ENCODE measurements at places on chromosomes 4 and X.

DNA sequence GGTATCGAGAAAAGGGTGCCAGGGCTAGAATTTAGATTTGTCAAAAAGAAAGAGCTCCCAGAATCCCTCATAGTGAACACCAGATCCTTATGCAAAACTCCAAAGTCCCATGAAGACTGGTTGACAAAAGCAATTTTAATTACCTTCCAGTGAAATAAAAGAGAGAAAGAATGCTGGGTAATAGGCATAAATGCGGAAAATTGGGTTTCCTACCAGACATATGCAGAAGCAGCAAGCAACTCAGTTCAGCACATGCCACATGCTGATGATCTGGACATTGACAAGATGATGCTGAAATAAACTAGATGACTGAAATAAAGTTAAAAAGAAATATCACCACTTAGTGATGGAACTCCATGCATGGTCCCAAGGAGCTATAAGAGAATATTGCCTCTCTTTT is 83.9 kb downstream of the KCNIP4 start:
- DNase-seq = no peak

- DNase-seq = no peak
Observed at GRCh38 chrX:119481323-119481801, 13.1 kb downstream of the SLC25A5 start.

GRCh38 chr4:70277121-70277520 is 34.7 kb downstream of the CSN3 start:
- no peak for DNase-seq

DNA sequence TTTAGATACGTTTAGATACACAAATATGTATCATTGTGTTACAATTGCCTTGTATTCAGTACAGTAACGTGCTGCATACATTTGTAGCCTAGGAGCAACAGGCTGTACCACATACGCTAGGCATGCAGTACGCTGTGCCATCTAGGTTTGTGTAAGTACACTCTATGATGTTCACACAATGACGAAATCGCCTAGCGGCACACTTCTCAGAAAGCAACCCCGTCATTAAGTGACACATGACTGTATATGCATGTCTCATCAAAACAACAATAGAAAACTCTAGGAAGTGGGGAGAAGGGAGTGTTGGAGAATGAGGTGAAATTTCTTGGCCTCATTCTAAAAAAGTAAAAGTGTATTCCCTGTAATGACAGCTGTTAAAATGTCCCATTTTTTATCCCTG is 32.7 kb downstream of the CCDC149 start:
- DNase-seq = no peak

DNA sequence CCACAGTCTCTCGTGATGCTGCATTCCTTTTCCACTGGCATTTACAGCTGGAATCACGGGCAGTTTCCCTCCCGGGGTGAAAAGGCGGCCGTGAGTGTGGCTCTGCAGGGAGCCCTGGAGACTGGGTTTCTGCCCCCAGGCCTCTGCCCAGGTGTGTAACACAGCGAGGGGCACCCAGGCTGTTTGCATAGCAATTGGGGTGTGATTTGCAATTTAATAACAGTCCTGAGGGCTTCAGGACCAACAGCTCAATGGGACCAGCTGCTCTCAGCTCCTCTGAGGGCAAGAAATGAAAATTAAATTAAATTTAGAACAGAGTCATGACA is 99.0 kb upstream of the SHOX start:
- DNase-seq = no peak

GRCh38 chrX:151702026-151702714 is 6.9 kb downstream of the PRRG3 start:
- DNase-seq = no peak

DNA sequence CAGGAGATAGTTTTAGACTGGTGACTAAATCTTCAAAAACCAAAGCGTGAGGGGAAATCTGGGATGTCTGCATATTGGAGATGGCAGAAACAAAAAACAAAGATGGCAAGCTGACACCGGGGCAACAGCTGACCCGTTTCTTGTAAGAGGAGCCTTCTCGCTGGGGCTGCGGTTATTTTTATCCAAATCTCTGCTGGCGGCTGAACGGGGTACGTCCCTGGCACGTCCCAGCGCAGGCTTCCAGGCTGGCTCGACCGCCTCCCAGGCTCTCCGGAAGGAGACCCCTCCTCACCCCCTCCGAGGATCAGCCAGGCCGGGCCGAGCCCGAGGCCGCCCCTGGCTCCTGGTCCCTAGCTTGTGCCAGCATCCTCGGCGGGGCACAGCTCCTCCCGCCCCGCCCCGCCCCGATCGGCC is 403 bp downstream of the SGCB start:
- DNase-seq = no peak

- DNase-seq = no peak
Observed at GRCh38 chr4:28101583-28101982, 1240.9 kb downstream of the STIM2 start.

GRCh38 chr4:182922501-182923284 is 5.5 kb upstream of the DCTD start:
- no peak for DNase-seq

DNA sequence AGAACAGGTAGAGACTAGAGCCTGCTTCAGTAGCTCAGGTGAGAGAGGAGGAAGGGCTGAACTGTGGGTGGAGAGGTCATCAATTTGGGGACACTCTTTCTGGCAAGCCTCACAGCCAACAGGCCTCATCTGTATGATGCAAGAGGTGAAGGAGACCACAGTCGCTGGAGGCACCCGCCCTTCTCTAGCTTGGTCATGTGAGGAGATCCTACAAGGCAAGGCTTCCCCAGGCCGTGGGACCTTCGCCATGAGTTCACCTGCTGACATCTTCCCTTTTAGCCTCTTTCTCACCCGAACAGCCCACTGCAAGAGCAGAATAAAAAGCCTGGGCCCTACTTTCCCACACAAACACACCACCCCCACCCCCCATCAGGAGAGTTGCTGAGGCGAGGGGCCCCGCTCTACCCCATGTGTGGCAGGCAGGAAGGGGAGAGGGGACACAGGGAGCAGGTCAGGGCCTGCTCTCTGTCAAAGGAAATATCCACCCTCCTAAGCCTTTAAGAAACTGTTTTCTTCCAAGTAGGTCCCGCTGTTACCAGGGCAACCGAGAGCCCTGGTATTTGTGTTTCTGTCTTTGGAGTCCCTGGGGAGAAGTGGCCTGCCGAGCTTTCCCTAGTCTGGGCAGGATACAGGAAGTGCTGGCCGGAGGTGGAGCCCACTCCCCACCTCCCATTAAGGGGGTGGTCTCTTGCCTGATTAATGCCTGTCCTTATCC is 8.1 kb downstream of the RTL5 start:
- no peak for DNase-seq

- no peak for DNase-seq
Observed at GRCh38 chr4:177287255-177287654, 22.4 kb upstream of the NEIL3 start.

DNA sequence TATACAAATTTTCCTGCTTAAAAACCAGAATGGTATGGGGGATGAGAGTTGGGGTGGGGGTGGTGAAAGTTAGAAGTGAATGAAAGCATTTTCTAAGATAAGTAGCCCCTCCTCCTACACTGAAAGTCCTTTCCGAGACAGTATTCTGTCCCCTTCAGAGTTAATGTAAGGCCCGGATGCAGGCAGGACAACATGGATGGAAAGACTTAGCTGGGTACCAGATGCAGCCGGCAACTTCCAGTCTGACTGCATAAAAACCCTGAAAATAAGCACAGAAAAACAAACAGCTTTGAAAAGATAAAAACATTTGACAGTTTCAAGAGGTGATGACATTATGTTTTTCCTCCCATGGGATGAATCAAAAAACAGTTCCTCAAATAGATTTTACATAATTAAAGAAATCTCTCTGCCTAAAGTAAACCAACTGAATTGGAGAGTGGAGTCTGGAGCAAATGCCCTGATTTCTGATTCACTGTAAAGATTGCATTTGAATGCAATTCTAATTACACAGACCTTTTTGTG is 196.3 kb downstream of the GPAT3 start:
- no peak for DNase-seq

GRCh38 chr4:25535701-25536473 is 119.8 kb upstream of the SLC34A2 start:
- no peak for DNase-seq

DNA sequence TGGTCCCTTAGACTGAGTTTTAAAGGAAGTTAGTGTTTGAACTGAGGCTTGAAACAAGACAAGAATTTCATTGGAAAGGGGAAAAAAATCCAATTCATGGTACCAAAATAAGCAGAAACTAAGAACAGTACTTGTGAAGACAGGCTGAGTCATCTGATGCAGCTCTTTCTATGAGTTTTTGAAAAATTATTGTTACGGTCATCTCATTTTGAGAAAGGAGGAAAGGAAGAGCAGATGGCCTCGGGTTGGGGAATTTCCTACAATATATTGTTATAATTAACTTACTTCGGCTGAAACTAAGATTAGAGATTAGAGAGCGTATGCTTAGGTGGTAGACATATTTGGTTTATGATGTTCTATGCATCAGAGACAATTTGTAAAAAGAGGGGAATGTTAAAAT is 2164.8 kb upstream of the AGA start:
- no peak for DNase-seq

GRCh38 chr4:150395872-150396271 is 186.1 kb upstream of the MAB21L2 start:
- no peak for DNase-seq

GRCh38 chr4:86957215-86957614 is 22.4 kb downstream of the AFF1 start:
- DNase-seq = no peak

DNA sequence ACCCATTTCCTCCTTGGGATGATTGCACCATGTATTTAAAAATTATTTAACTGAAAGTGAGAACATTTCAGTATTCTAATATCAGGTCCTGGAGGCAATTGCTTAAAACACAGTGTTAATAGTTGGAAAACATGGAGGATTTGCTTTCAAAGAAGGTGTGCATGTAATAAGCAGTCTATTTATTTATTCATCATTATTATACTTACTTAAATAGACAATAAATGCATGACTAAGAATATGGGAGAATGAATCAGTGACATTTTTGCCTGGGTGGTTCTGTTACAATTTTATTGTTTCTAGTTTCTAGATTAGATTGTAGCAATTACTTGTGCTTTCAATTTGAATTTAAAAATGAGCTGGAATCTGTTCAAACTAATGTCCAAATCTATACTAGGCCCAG is 145.5 kb downstream of the AREG start:
- no peak for DNase-seq

DNA sequence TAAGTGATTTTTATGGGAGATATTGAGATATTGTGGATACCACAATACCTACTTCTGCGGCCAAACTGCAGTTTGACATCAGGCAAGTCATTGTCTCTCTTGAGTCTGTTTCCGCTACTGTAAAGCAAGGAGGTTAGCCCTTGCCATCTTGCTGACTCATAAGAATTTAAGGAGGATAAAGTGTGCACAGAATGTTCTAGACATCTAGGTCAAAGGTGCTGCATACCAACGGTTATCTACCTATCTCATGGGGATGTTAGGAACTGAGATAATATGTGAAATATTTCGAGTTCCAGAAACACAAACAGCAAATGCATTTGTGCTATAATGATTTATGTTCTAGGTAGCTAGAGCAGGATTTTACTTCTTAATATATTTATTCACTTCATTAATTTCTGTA is 211.5 kb upstream of the NR3C2 start:
- no peak for DNase-seq

DNA sequence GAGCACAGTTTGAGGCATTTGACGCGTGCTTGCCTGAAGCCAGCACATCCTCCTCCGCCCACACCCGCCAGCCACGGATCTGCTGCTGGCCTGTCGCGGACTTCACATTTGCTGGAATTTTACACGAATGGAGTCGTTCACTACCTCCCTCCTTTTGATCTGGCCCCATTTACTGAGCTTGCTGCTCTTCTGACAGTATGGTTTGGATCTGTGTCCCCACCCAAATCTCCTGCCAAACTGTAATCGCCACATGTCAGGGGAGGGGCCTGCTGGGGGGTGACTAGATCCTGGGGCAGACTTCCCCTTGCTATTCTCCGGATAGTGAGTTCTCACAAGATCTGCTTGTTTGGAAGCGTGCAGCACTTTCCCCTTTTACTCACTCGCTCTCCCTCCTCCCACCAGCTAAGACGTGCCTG is 19.9 kb upstream of the CPLX1 start:
- DNase-seq = no peak

- no peak for DNase-seq
Observed at GRCh38 chr4:1027915-1028238, 16.5 kb downstream of the FGFRL1 start.

Measured in CMK (cell line).